Ammon's horn (tissue), 1 donor: ENCODE measurements at places on chromosomes 12 and 14.
A peak's percentile ranks its signal among the peaks of the same experiment; 100 is the strongest.

DNA sequence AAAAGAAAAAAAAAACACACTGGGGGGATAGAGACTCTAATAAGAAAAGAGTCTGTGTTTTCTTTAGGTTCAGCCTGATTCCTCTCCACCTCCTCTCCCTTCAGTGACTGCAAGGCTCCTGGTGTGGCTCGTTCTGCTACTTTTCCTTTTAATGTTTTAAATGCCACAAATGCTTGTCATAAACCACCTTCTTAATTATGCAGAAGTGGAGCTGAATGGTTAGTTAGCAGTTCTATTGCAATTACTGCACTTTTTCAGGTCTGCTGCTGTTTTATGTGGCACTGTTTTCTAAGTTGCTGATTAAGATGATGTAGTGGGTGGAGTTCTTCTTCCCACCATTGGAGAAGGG lies 878.1 kb downstream of the DIO2 start:
- no peak for DNase-seq

- no peak for DNase-seq
Observed at GRCh38 chr14:43039881-43040280, 1433.2 kb downstream of the LRFN5 start.

GRCh38 chr12:50647031-50647430 lies 116.9 kb upstream of the ATF1 start:
- DNase-seq: no peak

DNA sequence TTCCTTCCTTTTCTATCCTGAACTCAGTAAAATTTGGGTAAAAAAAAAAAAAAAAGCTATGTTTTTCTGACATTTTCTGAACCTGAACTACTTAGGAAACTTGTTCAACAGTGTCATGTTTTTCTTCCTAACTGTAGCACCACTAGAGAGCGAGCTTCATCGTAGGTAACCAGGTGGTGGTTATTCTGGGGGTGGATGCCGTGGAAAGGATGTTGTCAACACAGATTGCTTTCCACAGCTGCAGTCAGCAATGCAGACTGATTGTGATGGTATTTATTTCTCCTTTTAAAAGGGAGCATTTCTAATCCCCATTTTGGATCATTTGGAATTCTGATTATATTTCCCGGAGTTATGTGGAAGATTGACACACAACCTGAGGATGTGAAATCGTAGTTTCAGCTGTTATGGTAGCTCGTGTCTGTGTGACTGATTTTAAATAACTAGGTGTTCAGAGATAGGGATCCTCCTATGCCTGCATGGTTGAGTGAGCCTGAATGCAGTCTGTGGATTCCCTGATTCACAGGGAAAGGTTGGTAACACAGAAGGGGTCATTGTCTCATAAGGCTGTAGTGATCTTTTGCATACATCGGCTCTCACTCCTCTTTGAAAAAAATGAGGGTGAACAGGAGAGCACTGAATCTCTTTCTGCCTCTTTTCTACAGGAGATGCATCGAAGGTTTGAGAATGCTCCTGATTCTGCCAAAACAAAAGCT lies 113.2 kb downstream of the ERC1 start:
- peak; percentile 21 for DNase-seq

DNA sequence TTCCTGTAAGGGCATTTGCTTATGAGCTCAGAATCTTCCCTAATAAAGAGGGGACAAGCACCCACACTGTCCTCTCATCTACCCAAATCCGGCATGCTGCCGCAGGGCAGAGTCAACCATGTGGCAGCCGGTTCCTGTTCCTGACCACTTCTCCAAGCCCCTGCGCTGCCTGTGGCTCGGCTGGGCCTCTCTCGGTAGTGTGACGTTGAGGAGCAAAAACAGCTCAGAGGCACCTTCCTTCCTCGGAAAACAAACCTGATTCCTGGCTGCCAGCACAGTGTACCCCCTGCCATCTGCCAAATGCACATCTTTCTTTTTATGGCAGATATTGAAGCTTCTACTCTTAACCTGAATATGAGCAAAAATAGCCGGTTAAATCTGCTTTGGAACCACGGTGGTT lies 50.5 kb downstream of the CFAP251 start:
- DNase-seq: peak; percentile 63

GRCh38 chr14:83071888-83072501 lies 1538.3 kb upstream of the SEL1L start:
- no peak for DNase-seq

GRCh38 chr12:10701843-10702242 lies 21.3 kb downstream of the YBX3 start:
- no peak for DNase-seq

DNA sequence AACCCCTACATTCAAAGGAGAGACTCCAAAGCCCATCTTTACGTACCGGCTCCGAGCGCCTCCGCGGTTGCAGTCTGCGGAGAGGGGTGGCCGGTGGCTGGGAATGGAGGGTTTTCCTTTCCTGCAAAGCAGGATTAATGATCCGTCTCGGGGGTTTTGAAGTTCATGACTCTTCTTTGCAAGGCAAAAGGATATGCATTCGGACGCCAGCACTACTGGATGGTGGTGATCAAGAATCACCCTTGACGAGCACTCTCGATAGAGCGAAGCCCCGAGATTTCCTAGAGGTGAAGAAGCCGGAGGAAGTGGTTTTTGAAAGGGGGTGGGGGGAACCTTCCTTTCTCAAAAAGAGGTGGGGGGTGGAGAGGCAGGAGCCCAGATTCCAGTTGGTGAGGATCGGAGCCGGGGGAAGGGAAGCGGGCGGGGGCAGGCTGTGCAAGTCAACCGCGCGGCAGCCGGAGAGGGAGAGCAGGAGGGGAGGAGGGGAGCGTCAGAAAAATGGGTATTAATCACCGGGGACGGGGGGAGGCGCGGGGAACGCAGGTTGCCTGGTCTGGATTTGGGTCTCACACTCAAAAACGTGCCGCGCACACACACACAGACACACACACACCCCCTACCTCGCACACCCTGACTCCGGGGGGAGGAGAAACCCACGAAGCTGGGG lies at the start of gene GRIN2B:
Gene GRIN2B, minus strand, starts transcription at position 307 of the 667 bp plus-strand sequence. CDS start 115,394 bp downstream, outside the sequence.
- peak; percentile 62 for DNase-seq

- DNase-seq: no peak
Observed at GRCh38 chr14:95388699-95389098, 69.0 kb upstream of the CLMN start.

GRCh38 chr14:73105050-73105449 lies 31.3 kb upstream of the PSEN1 start:
- DNase-seq: no peak

GRCh38 chr12:69350002-69350626 lies 1.9 kb downstream of the LYZ start:
- DNase-seq: no peak

DNA sequence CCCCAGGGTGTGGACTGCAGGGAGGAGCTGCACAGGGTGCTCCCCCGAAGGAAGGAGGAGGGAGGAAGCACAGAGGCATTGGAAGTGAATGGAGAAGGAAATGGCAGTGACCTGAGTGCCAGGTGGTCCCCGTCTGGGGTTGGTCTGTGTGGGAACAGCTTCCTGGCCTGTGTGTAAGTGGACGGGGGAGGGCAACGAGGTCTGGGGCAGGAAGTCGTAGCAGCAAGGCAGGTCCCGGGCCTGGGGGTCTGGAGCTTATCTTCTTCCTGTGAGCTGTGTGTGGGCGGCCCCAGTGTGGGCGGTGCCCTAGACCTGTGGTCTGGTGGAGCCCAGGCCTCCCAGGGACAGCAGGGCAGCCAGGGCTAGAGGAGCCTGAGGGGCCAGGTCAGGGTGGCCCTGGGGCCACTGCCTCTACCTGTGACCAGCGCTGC lies 382.1 kb downstream of the TMEM121 start:
- no peak for DNase-seq

DNA sequence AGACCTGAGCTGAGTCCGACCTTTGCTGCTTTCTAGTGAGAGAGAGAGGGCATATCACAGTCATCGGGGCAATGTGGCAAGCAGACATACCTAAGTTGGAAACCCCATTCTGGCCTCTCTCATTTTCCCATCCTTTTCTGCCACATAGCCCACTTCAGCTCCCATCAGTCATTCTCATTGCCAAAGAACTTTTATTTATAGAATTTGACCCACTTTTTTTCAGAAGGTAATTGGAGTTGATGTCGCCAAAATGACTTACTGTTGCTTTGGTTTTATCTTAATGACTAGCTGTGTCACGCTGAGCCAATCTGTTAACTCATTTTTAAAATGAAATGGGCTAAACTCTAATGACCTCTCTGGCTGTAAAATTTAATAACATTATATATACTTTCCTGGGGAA lies 63.9 kb upstream of the RMST start:
- no peak for DNase-seq

GRCh38 chr12:47570151-47570550 lies 135.7 kb downstream of the RPAP3 start:
- DNase-seq: peak; percentile 21

- DNase-seq: no peak
Observed at GRCh38 chr12:114013575-114014345, 47.6 kb upstream of the RBM19 start.

GRCh38 chr14:54785778-54786770 lies 116.6 kb downstream of the GCH1 start:
- no peak for DNase-seq
